ENCODE measurements at places on chromosomes 5 and 9.

DNA sequence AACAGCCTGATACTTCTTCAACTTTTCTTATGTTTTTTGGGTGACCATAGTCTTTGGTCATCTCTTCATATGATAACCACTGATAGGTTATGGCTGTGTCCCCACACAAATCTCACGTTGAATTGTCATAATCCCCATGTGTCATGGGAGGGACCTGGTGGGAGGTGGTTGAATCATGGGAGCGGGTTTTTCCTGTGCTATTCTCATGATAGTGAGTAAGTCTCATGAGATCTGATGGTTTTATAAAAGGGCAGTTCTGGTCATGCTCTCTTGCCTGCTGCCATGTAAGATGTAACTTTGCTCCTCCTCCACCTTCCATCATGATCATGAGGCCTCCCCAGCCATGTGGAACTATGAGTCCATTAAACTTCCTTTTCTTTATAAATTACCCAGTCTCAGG lies 8.7 kb downstream of the RHOBTB3 start:
- DNase-seq, result no peak

DNA sequence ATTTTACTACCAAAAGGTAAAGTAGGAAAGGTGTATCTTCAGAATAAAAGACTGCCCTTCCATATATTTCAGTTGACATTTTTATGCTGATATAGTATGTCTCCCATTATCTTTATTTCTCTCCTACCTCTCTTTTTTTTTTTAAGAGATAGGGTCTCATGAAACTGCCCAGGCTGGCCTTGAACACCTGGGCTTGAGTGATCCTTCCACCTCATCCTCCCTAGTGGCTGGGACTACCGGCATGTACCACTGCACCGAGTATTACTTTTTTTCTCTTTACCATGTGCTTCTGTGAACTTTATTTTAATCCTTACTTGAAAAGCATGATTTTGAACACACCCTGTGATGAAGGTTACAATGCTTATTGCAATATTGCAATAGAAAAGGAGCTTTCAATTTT lies 42.7 kb downstream of the NIPBL start:
- DNase-seq, result no peak

DNA sequence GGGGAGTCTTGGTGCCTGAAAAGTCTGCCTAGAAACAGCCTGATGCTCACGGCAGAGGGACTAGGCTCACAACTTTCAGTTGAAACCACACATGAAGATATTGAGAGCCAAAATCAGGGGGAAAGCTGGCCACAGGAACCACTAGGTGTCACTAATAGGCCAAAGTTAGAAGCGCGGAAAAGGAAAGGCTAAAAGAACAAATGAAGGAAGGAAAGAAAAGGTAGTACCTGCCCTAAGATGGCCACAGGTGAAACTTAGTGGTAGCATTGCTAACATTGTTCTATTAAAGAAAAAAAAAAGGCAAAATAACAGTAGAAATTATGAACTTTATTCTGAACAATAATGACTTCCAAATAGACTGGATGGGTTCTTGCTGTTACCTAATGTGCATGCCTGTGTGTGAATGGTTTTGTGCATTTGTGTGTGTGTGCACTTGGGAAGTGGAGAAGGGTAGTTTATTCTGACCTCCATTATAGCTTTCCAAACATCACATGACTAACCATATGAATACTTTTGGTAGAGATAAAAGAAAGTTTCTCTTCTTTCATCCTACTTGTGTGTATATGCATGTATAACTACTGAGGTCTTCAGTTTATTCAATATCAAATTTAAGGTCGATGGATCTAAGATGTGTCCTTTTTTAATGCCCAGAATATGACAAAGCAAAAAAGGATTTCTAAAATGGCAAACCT lies 2.1 kb upstream of the RFESD start:
- DNase-seq, result peak; percentile 33

- no peak for DNase-seq
Observed at GRCh38 chr5:170292179-170293104, 5.1 kb downstream of the LCP2 start.
